ENCODE measurements at places on chromosomes 4 and X.

- DNase-seq: no peak
Observed at GRCh38 chr4:165351359-165352130, 24.1 kb downstream of the MSMO1 start.

- DNase-seq: no peak
Observed at GRCh38 chrX:115344885-115345614, 55.5 kb downstream of the LUZP4 start.

DNA sequence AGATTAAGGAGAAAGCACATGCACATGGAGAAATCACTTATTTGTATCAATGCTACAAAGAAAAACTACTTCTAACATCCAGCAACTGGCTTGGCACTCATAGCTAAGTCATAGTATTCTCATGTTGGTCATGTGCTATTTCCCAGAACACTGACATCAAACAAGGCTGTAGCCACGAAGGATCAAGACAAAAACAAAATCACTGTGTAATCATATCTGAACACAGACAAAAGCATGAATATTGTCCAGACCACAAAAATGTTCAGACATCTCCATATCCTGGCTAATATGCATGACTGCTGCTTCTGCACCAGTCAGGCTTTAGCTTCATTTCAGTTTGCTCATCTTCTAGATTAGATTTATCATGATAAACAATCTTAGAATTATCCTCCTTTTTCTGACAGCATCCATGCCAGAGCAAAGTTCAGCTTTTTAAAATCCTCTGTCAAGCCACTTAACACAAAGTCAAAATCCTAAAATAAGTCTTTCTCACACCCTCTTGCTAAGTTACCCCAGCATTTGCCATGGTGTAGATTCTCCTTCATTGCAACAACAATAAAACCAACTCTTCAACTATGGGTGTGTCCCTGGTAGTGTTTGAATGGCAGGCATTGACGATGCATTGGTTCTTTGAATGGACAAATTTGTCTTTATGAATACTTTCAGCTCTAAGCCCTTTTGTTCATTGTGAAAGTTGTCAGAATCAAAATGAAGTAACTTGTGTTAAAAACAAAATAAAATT, 39.1 kb upstream of the NPFFR2 start:
- DNase-seq: no peak

DNA sequence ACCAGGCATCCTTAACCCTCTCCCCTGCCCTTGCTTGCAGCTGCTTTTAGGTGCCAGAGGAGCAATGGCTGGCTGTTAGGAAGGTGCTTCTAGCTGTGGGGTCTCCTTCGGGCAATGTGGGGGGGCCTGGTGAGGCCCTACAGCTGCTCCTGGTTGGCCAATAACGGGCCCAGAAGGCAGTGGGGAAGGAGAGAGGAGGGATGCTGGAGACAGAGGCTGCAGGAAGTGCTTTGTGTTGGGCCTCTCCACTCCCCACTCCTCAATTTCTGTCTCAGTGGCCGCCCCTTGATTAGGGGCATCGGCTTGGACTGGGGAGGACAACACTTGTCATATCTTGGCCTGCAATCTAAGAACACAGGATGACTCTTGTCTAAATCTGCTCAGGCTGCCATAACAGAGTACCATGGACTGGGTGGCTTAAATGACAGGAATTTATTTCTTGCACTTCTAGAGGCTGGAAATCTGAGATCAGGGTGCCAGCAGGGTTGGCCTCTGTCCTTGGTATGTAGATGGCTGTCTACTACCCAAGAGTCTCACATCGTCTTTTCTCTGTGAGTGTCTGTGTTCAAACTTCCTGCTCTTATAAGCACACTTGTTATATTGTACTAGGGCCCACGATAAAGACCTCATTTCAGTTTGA, 374.3 kb downstream of the MID1IP1 start:
- DNase-seq: no peak

- no peak for DNase-seq
Observed at GRCh38 chrX:17185431-17185830, 189.6 kb upstream of the NHS start.

DNA sequence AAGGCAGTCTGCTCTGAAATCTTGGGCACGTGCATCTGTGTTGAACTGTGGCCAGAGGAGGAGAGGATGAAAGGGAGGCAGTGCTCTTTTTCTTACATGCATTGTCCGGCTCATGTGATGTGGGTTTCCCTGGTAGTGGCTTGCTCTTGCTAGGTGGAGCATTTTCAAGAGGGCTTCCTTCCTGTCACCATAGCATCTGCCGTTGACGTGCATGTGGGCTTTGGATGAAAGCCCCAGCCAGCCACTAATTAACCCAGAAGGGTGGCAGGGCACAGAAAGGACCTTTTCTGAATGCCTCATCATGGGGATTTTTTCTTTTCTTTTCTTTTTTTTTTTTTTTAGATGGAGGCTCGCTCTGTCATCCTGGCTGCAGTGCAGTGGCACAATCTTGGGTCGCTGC, 121.3 kb downstream of the GPR143 start:
- DNase-seq: peak; percentile 81

GRCh38 chr4:78551420-78552351, at the start of gene ANXA3:
Gene ANXA3, plus strand, starts transcription at chr4:78551770. Its CDS starts 2,704 bp downstream, at chr4:78554474.
- peak; percentile 40 for DNase-seq

DNA sequence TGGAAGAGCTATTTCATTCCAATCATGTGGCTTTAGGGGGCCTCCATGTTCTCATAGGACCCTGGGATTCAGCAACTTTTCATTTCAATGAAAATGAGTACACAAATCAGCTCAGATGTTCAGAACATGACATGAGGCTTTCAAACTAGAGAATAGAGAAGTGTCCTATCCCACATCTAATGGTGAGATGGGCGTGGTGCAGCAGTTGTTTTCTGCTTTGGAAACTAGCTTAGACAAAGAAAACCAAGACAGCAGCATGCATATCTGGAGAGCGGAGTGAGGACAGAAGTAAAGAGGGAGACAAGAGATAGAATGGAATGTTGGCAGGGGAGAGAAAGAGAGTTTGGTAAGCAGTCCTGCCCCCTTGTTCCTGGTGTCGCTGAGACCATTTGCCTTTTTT, 1009.1 kb upstream of the IGFBP7 start:
- DNase-seq: no peak

- DNase-seq: no peak
Observed at GRCh38 chrX:23930894-23931604, 23.2 kb downstream of the CXorf58 start.
